CD4-positive, alpha-beta T cell treated with Interleukin-21 for 1 hour (primary cell): ENCODE measurements at places on chromosomes 5 and 9.

- peak; percentile 82 for DNase-seq
Observed at GRCh38 chr5:1294835-1295649, at the start of gene TERT. TERT (minus strand) TSS chr5:1295068; CDS start chr5:1294989, 79 bp downstream.

- no peak for DNase-seq
Observed at GRCh38 chr9:135889564-135890189, 17.7 kb downstream of the CAMSAP1 start.

DNA sequence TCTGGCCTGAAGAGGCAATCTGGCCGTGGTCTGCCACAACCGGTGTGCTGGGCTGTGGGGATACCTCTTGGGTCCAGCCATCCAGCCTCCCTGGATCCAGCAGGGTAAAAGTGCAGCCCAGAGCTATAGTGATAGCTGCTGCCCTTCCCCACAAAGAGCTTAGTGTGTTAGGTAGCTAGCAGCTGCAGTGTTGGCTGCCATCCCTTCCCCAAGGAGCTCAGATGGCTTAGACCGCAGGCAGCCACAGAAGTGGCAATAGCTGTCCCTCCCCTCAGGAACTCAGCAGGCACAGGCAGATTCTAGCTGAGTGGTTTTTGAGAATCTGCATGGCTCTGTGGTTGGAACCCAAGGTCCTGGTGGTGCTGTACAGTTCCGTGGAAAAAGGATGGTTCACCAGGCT lies 40.1 kb downstream of the GIN1 start:
- no peak for DNase-seq

- no peak for DNase-seq
Observed at GRCh38 chr9:109538346-109538745, 40.2 kb upstream of the PTPN3 start.

- no peak for DNase-seq
Observed at GRCh38 chr9:123586275-123586674, 230.3 kb downstream of the CRB2 start.

GRCh38 chr5:114390431-114390830 lies 28.6 kb downstream of the KCNN2 start:
- no peak for DNase-seq

GRCh38 chr5:107381189-107381856 lies 289.4 kb downstream of the EFNA5 start:
- no peak for DNase-seq

DNA sequence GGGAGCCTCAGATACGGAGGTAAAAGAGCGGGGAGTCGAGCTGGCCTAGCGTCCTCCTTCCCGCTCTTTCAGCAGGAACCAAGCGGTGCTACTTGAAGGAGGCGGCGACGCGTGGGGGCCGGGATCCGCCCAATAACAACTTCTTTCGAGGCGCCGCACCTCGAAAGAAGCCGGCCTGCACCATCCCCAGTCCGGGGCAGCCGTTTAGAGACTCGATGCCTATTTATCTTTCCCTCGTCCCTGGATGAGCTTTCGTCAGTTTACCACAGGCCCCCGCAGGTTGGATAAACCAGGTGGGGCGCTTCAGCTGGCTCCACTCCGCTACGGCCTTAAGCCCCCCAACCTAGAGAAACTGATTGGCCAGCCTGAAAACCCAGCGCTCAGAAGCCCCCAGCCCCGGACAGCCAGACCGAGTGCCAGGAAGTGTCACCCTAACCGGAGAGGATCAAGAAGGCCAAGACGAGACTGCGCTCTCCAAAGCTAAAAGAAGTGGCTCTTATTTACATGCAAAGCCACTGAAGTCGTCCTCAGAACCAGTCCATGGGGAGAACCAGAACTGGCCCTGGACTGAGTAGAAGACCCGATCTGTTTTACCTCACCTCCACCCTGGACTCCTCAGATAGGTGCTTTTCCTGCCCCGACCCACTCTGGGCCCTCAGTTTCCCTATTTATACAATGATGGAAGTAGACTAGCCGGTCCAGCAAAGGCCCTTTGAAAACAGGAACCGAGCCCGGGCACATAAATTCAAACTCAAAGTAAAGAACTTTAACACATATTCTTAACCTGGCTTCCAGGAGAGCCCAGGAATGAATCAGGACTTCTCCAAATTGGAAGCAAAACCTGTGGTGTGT lies 1.4 kb downstream of the HAND1 start:
- DNase-seq: no peak

DNA sequence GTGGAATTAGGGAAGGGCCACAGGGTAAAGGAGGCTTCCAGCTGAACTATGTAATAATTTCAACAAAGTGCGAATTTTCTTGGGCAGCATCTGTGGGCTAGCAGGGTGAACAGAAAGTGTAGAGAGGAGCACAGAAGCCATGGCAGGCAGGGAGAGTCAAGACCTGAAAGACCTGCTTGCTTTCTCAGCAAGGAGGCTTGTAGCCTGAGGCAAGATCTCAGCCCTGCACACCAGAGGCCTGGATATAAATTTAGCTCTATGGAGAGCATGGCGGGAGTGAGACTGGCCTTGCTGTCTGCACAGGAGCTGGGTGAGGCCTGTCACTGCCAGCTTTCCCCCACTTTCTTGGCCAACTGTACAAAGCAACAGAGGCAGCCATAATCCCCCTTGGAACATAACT lies 32.1 kb upstream of the SH3TC2 start:
- no peak for DNase-seq

DNA sequence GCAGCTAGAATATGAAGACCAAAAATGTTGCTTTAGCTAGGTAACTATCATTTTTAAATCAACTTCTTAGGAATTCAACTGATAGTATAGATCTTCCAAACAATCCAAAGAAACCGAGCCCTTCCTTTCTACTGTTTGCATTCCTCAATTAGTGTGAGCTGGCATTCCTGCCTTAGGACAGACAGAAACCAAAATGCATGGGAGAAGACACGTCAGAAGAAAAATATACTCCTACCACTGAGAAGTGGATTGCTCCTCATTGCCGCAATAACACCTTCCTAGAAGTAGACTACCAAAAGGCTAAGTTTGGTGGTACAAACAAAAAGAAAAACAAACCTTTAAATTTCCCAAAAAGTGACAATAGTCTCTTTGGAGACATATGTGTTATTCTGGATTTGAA lies 440.0 kb downstream of the SEMA5A start:
- DNase-seq: no peak

DNA sequence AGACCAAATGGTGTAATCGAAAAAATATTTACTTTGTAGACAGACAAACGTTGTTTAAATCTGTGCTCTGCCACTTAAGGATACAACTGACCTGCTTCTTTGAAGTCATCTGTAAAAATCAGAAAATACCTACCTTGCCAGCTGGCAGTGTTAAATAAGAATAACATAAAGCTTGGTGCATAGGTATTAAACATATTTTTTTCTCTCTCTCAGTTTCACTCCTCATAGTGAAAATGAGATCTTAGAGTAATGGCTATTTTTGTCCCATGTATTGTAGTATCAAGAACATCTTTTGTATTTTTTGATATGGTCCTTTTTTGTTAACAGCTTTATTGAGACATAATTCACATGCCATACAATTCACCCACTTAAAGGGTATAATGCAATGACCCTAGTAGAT lies 17.9 kb upstream of the RANBP17 start:
- no peak for DNase-seq

GRCh38 chr9:117744856-117745389 lies 40.7 kb downstream of the TLR4 start:
- no peak for DNase-seq

- DNase-seq: no peak
Observed at GRCh38 chr5:23506329-23507236, 826 bp upstream of the PRDM9 start.

DNA sequence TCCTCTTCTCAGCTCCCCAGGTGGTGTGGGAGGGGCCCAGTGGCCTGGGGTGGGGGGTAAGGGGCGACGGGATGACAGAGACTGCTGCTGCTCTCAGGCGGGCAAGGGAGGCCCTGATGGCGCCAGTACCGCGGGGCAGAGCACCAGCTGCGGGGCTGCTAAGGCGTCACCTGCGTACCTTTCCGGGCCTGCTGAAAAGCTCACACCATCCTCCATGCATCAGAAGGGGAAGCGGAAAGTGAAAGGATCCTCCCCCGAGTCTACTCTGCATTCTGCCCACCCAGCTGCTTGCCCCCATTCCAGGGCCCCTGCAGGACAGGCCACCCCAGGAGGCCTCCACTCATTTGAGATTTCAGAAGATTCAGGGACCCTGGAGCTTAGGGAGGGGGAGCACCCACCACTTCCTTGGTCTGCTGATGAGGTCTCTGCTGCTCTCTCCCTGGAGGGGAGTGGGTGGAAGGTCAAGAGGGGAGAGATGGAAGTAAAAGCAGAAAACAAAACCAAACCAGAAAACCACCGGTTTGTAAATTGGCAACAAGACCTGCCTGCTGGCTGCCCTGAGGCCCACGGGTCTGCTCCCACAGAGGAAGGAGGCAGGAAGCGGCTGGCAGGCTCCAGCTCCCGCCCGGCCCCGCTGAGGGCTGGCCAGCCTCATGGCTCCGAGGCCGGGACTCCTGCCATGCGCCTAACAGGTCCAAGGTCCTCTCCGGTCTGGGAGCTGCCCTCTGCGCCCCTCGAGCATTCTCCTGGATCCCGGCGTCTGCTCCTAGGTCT lies 33.6 kb downstream of the PRRT1B start:
- peak; percentile 59 for DNase-seq

DNA sequence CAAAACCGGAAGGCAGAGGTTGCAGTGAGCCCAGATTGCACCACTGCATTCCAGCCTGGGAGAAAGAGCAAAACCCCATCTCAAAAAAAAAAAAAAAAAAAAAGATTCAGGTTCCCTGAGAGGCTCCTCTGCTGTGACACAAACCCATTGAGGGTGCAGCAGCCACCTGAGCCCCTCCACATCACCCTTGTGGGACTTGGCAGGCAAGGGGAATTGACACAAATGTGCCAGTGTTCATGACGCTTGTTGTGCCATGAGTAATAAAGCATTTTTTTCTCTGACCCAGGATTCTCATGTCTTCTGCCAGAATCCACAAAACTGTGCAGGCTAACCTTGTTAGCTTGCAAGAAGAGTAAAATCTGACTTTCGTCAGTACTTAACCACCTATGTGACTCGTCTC lies 149.6 kb downstream of the TTC39B start:
- DNase-seq: no peak

- no peak for DNase-seq
Observed at GRCh38 chr5:73393611-73394489, 54.7 kb downstream of the FOXD1 start.

GRCh38 chr5:79844571-79844970 lies 146.5 kb downstream of the MTX3 start:
- DNase-seq: no peak

DNA sequence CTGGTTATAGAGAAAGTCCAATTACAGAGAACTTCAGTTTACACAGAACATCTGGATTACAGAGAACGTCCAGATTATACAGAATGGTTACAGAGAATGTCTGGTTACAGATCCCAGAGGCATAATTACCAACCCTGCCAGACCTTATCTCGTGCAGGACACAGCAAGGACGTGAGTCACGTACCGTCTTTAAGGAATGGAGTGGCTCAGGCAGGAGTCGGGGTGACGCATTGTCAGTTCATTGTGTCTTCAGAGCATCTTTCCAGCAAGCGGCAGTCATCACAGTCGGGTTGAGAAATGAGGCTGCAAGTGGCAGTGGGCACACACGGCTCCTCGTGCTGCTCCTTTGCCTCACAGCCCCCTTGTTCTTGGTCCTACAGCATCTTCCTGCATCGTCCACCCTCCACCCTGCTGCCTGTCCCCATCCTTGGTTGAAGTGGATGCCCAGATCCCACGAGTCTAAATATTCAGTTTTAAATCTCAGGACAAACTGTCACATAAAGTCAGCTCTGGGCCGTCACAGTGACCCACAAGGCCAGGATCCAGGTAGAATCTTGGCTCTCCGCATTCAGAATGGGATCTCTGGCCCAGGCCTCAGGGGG lies 30.0 kb upstream of the SLC6A19 start:
- DNase-seq: no peak

DNA sequence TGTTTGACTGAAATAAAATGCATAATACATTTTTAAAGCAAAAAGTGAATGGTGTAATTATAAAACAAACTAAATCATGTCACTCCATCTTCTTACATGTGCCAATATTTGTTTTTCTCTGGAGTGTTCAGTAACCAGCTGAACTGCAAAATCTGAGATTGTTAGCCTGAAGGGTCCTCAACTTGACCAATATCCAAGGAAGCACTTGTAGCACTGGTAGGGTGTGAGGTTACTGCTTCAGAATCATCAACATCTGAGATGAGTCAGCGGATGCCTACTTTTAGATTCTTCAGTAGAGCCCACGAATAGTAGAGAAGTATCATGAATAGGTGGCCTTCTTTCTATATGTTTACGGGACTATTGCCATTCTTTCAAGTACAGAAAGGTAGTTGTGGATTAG lies 226.7 kb downstream of the TLE4 start:
- no peak for DNase-seq

DNA sequence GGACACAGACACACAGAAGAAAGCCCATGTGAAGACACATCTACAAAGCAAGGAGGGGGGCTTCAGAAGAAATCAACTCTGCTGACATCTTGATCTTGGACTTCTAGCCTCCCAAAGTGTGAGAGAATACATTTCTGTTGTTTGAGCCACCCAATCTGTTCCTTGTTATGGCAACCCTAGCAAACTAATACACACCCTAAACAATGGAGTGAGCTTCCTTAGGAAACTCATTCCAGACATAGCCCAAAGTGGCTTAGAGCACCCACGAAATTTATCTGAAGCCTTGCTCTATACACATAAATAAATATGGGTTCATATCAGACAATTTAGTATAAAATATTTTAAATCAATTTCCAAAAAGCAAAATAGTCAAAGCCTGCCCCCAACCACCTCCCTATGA lies 7.6 kb upstream of the TBC1D2 start:
- DNase-seq: no peak

DNA sequence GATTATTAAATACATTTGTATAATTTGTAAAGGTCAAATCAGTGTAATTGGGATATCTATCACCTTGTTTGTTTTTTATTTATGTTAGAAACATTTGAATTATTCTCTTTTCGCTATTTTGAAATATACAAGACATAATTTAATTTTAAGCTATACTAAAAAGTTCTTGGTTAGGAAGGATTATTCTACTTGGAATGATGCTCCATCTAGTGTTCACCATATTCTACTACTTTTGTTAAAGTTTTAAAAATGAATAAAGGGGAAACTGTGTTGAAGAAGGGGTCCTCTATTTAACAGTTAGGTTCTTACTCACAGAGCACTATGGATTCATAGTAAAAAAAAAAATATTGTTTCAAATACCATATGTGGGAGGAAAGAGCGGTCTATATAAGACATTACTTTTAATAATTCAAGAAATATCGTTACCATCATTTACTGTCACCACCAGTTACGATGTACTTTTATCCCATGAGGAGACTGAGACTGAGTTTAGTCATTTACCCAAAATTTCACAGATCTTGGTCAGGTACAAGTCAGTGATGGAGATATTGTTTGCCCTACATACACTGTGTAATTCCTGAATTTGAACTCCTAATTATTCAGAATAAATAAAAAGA lies 6.3 kb upstream of the STOM start:
- no peak for DNase-seq

DNA sequence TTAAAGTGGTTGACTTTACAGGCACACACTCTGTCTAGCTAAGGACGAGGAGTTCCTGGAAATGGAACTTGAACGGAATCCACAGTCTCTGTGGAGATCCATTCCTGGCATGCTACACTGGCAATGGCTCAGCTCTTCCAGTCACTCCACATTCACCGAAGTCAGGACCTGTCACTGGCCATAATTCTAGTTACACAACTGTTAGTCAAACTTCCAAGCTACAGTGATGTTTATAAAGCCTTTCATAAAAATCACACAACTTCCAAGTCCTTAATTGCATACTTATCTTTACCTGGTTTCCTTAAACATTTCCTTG lies 15.7 kb downstream of the CDC14B start:
- DNase-seq: no peak
